ENCODE measurements at places on chromosomes 5 and 9.

- DNase-seq: no peak
These were observed 209.3 kb downstream of the NR3C1 start for GRCh38 chr5:143194206-143194605.

DNA sequence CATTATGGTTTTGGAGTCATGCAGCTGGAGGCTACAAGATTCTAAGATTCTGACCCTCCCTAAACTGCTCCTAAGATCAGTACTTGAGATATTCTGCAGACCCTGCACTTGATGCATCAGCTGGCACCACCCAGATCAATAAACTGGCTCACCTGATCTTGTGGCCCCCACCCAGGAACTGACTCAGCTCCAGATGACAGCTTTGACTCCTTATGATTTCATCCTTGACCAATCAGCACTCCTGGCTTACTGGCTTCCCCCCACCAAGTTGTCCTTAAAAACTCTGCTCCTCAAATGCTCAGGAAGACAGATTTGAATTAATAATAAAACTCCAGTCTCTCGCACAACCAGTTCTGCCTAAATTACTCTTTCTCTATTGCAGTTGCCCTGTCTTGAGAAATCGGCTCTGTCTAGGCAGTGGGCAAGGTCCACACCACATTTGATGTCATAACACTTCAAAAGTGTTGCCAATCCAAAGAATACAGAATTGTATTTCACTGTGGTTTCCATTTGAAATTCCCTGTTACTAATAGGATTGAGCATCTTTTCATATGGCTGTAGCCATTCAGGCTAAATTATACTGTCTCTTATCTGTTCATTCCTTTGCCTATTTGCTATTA is 14.8 kb upstream of the SLC30A5 start:
- no peak for DNase-seq

DNA sequence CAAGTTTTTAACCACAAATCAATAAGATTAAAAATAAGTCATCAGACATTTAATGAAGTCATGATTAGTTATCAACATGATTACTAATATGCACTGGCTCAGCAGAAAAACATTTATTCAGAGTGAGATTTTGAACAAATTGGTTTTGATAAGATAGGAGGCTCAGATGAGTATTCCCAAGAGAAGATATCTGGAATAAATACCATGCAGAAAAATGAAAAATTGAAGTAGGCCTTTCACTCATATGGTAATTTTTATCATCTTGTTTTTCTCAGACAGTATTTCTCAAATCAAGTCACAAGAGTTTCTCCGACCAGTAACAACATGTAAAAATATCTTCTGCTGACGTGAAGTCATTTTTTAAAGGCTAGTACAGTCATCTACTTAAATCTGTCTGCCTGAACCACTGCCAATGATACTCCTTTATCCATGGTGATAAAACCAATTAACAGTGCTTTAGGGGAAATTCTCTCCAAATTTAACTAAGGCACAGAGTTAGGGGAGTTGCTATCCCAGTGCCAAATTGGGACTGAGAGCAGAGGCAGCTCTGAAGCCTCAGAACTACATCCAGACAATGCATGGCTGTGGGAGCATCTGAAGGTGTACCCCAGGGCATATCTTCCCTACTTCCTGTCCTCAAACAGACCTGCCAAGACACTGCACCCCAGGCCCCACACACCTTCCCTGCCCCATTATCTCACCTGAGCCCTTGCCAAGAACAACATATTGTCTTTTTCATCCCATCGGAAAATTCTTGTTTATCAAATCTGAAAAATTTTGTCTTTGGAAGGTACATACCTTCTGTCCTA is 105.5 kb upstream of the TSLP start:
- DNase-seq: no peak

DNA sequence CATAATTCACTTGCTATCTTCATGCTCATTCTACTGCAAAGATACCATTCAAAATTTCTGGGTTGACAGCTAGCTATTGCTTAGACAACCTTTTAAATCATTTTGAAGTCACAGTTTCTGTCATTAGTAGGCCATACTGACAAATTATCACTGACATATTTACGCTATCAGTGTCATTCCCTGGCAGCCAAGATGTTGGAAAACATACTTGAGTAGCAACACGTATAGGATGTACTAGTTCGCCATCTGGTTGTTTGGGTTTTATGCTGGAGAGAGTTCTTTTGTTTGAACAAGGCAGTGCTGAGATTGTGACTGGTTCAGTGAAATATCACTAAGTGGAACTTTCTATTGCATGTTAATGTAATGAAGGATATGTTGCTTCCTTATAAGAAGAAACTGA is 621.9 kb downstream of the DTWD2 start:
- DNase-seq: no peak

- no peak for DNase-seq
These were observed 19.3 kb upstream of the SLC12A7 start for GRCh38 chr5:1131191-1131621.

DNA sequence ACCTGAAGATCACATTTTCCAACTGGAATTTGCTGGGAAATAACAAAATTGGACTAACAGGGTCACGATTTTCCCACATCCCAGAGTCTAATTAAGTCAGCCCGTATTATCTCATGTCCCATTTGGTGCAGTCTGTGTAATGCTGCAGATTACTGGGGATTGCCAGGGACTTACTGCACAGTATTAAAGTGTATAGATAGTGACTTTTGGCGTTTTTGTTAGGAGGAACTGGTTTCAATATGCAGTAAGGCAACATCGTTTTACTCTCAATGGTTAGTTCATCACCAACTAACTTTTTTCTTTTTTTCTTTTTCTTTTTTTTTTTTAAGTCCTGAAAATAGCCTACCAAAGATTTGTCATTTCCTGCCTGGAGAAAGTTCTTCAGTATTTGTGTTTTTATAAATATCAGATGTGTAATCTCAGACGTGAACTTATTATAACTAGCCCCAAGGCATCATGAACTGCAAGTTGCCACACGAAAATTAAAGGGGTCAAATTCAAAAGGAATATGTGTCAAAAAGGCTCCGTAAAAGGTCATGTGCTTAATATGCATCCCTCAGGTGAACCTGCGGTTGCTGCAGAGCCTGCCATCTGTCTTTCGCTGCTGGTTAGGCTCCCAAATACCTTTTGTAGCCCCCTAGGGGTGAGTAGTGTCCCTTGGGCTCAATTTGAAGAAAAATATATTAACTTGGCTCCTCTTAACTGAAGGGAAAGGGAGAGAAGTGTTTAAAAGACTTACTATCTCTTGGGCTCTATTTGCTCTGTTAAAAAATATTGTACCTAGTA is 176.7 kb upstream of the ADAMTSL1 start:
- no peak for DNase-seq

DNA sequence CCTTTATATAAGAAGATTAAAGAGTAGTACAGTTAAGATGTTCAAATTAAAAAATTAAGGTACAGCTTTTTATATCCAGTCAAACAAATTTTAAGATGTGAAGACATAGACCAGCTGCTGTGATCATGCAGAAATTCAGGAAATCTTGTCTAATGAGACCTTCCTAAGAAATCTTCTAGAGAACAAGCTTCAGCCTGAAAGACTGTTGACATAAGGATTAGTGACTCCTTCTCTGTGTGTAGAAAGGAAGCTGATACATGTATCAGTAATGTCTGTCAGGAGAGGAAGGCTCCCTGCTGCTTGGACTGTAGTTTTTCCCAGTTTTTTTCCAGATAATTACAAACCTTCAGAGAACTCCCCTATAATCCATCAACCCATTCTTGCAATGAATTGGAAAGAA is 75.8 kb upstream of the PCSK5 start:
- no peak for DNase-seq

DNA sequence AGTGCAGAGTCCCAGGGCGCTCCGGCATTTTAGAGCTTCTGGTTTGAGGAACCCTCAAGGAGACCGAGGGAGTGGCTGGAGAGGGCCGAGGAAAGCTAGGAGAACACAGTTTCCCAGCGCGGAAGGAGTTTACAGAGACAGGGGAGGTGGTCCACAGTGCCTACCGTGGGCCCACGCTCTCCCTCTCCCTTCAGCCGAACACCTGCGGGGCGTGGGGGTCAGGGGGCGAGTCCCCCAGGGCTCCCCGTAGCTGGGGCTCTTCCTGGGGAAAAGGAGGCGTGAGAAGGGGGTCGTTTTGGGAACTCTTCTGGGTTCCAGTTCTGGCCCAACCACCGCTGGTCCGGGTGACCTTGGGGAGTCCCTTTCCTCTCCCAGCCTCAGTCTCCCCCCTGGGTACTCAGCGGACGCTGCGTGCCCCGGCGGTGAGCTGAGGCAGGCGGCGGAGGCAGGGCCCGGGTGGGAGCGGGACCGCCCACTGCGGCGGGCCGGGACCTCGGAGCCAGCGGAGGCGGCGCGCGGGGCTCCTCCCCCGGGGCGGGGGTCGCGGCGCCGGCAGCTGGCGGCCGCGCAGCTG is 368 bp upstream of the FRMPD1 start:
- no peak for DNase-seq

GRCh38 chr5:80764786-80765185 is 110.0 kb upstream of the DHFR start:
- no peak for DNase-seq

DNA sequence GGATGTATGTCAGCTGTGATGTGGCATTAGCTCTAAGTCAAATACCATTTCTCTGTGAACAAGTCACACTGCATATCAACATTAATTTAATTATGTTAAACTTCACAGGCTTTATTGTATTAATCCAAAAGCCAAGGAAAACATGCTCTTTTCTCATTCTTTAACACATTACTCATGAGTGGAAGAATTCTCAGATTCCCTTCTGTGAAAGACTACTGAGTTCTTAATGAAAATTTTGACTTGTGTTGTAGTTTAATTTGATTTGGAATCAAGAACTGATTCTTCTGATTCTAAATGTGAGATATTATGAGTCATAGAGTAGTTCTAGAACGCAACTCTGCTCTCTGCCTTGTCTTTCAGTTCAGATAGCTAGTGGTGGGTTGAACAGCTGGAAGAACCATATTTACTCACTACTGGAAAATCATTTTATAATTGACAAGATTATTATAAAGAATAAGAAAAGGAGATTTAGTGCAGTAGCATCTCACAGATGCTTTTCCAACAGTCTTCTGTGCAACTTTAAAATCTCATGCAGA is 90.6 kb downstream of the VCAN start:
- DNase-seq: no peak

DNA sequence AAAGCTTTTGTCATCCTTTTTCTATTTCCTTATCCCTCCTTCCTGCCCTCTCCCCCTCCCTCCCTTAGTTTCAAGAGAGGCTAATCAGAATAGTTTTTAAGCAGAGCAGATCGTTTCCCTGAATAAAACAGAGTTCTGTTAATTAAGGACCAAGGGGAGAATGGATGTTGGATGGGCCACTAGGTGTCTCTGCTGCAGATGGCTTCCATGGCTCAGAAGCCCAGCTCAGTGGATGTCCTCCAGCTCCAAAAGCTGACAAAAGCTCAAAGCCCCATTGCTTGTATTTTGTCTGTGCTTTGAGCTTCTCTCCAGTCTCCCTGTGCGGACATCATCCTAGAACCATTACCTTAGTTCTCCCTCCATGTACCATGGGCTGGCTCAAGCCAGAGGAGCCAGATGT is 21.0 kb upstream of the NPR3 start:
- no peak for DNase-seq

DNA sequence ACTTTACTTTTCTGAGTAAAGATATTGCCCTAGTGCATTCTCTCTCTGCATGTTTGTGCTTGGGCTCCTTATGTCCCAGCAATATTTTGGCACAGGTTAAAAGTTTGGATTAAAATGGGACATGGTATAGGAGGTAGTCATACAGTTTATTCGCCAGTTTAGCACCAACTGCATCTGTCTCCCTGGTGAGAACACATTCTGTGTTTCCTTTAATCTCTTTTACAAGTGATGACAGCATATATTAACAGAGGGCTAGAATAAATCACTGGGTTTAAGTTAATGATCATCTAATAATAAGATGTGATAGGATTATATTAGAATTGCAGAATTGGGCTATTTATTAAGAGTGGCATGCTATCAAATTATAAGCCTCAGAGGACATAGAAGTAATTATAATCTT is 550.1 kb downstream of the LRRC70 start:
- no peak for DNase-seq

DNA sequence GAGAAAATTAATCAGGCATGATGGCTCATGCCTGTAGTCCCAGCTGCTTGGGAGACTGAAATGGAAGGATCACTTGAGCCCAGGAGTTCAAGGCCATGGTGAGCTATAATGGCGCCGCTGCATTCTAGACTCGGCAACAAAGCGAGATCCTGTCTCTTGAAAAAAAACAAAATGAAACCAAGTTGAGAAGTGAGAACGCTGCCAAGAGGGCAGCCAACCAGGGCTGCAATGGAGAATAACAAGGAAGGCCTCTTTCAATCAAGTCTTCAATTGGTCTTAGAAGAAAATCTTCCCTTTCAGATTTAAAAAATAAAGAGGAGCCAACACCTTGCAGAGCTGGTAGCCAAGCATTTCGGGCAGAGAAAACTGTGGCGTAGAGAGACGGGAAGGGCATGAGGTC is 14.7 kb downstream of the KIAA1958 start:
- DNase-seq: no peak

GRCh38 chr9:114954956-114955582 is 24.7 kb upstream of the TNFSF8 start:
- no peak for DNase-seq

- no peak for DNase-seq
These were observed 9.2 kb downstream of the GALNT10 start for GRCh38 chr5:154199671-154200220.

DNA sequence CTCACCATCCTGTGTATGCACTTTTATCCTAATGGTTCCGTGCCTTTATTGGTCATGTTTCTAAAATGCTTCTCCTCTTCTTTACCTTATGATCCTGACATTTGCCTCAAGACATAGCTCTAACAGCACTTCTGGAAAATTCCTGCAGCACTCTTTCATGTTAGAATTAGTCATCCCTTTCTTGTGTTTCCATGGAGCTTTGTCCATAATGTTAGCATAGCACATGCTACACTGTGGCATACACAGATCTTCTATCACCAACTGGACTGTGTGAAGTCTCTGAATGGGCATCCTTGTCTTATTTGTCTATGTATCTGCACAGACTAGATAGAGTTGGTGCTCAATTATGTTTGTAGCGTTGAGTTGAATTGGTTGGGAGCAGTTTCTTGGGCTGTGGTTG is 2.0 kb downstream of the SCGB3A2 start:
- no peak for DNase-seq

DNA sequence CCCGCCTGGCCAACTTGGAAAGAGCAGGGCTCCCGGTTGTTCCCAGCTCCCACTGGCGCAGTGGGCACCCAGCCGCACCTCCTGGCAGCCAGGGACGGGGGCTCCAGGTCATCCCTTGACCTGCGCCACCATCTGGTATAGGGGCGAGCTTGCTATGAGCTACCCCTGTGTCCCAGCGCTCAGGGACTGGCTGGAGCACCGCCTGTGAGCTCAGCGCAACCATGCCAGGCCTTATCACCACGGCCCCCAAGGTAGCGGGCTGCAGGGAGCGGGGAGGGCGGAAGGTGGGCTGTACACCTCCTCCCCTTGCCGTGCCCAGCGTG is 15.4 kb upstream of the RASA1 start:
- DNase-seq: no peak

- DNase-seq: no peak
These were observed 22.1 kb downstream of the TYRP1 start for GRCh38 chr9:12715268-12715667.

- DNase-seq: peak; percentile 22
These were observed 191.6 kb upstream of the MSX2 start for GRCh38 chr5:174532455-174533453.
